ENCODE measurements at places on chromosomes 4 and X.

DNA sequence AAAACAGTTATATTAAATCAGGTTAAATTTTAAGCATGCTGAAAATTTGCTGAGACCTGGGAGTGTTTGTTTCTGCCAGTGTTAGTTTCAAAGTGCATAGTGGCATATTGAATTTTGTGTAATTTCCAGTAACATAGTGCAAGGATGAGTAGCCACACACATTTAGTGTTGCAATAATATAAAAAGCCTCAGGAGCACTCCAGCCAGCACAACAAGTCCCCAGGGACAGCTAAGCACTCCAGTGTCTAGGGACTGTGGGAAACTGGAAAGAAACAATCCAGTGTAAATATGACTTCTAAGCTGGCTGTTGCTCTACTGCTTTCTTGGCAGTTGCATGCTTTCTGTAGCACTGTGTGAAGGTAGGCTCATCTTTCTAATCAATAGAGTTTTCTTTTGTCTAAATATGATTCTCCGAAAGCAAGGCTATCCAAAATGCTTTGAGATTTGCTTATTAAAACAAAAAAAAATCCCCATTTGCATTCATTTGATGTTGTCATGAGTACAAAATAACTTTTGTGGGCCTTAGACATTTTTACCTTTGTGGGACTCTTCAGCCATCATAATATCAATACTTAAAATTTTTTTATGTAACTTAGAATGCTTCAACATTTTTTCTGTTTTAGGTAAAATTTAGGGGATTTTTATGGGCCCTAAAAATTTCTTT lies 24.2 kb upstream of the CXCL2 start:
- peak; percentile 18 for DNase-seq

GRCh38 chr4:184165291-184165690 lies 52.4 kb downstream of the ENPP6 start:
- DNase-seq = no peak

DNA sequence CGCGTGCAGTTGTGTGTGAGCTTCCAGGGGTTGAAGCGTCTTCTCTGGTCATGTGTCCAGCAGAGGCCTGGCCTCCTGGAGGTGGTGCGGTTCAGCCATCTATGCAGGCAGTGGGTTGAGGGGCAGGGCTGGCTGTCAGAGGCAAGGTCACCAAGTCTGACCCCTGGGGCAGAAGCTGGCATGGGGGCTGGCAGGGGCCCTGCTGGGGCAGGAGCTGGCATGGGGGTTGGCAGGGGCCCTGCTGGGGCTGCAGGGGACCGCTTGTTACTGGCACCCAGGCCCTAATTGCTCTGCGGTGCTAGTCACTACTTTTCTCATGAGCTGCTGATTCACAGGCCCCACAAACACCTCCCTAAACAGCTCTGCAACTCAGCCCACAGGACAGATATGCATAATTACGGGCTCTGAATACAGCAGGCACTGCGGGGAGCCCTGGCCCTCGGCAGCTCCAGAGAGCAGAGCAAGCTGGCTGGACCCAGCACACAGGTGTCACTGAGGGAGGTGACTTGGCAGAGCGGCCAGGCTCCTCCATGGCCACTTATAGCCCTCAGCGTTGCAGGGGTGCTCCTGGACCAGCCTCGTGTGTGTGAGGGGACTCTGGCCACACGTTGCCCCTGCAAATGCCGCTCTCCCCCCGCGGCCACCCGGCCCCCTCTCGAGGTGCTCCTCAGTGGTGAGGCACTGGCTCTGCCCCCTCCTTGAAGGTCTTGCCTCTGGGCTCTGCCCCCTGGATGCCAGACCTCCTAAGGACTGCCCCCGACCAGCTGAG lies 32.7 kb downstream of the CPLX1 start:
- no peak for DNase-seq

- no peak for DNase-seq
These were observed 911.3 kb upstream of the LCORL start for GRCh38 chr4:18932730-18933339.

DNA sequence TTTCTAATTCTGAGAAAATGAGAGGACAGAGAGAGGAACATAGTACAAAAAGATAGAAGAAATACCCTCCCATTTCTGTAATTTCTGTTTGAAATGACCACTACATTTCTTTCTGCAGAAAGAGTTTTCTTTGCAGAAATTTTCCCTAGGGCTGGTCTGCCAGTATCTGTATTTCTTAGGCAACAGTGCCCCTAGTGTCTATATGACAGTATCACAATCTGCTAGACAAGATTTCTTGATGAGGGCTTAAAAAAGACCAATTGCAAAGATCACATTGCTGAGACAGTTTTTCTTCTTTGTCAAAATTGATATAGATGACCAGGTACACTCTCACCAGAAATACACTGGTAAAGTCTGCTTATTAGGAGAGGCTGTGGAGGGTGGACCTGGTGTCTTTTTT lies 81.0 kb upstream of the ZDHHC15 start:
- peak; percentile 0 for DNase-seq

DNA sequence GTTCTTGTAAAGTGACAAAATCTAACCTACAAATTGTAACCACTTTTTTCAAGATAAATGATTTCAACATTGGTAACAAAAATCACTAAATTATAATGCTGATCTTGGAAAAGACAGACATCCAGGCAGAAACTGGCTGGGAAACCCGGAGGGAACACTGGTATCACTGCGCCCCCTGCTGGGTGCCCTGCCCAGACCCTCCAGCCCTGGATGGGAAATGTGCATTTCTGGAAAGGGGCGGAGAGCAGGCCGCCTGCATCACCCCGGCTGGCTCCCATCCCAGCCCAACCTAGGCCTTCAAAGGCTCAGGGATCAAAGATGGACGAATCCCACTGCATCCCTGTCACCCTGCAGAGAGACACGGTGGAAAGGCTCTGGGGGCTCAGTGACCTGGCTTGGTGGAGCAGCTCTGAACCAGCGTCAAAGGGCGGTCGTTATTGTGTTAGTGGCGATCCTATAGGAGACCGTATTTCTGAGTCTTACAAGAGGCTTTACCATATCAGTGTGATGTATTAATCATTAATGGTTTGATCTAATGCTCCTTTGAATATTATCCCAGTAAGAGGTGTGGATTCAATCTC lies 37.3 kb downstream of the ACOX3 start:
- DNase-seq = peak; percentile 46

DNA sequence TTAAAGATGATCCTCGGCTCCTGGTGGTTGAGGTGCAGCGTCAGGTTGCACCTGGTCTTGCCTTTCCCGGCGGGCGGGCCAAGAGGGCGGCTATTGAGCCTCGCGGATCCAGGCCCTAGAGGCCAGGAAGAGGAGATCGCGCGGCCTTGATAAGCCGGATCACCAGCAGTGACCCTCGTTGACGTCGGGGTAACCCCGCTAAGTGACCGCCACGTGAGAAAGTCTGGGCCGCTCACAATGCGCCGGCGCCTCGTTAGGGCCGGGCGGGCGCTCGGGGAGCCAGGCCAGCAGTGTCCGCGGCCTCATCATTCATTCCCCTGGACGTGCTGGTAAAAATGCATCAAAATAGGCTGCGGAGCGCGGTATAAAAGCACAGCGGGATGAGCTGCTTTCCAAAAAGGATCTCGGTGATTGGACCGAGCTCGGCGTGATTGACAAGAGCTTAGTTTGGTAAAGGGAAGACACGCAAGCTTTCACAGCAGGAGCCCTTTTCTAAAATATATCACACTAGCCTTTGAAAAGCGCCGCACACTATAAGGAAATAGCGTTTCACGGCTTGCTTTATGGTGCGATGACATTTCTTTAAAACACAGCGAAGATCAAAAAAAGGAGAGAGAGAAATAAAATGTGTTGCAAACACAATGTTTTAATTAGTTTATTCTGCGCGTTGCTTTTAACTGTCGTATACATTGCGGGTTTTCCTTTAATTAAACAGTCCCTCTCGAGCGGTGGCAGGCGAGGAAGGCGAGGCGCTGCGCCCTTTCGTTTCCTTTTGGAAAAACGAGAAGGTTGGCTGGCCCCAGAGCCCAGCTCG lies 15.9 kb upstream of the ZIC3 start:
- no peak for DNase-seq

DNA sequence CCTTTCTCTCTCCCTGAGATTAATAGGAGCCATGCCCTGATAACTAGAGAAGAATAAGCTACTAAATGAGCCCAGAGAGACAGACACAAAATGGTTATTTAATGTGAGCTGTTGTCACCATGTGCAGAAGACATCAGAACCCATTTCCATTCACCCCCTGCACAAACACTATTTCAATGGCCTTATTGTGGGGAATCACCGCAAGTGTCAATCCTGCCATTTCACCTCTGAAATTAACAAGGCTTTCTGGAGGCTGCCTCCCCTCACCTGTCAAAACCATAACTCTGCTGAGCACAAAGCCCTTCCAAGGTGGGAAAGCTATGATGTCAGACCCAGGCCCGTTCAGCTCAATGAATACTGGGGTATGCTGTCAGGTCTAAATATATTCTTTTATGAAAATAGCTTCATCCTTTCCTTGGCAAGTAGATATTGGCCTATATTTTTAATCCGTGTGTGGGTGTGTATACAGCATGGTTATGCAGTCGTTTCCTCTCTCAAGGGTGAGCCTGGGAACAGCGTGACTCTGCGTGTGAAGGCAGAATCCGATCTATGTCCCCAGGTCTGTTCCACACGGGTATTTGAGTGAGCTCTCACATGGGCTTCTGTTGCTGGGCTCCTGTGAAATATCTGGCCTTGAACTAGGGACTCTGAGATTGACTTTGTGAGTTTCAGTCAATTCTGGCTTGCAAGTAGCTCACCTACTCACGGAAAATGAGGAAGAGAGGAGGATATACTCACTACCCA lies 266.3 kb downstream of the FBXW7 start:
- DNase-seq = no peak

DNA sequence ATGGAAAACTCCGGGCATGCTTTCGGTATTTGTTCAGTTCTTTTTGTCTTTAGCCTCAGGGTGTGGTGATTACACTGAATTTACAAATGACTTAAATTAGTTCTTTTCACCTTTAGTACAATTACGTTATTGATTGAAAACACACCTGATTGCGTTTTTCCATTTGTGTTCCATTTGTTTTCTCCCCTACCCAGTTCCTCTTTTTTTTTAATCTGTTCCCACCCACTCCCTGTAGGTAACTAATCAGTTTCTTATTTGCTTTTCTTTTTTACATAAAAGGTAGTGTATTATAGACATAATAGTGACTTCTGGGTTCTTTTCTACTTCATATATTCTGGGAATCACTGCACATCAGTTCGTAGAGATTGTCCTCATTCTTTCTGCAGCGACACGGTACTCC lies 53.4 kb downstream of the TNIP2 start:
- DNase-seq = no peak

- no peak for DNase-seq
These were observed 136.6 kb downstream of the NEXMIF start for GRCh38 chrX:74788545-74789086.

GRCh38 chr4:588351-588849 lies 12.3 kb upstream of the TMEM271 start:
- DNase-seq = no peak

DNA sequence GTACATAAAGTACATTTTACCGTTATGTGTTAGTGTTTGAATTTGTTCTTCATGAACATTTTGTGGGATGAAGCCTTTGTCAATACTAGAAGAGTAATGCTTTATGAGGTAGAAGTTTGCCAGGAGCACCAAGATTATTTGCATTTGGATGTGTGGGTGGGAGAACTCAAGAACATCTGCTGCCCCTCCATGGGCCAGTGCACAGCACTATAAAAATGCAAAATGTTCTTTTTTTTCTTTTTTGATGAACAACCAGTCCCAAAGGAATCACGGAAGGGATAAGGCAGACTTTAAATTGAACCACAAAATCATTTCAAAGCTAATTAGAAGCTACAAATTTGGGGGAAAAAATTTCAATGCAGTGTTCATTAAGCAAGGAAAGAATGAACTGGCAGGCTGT lies 300.3 kb upstream of the NWD2 start:
- no peak for DNase-seq

DNA sequence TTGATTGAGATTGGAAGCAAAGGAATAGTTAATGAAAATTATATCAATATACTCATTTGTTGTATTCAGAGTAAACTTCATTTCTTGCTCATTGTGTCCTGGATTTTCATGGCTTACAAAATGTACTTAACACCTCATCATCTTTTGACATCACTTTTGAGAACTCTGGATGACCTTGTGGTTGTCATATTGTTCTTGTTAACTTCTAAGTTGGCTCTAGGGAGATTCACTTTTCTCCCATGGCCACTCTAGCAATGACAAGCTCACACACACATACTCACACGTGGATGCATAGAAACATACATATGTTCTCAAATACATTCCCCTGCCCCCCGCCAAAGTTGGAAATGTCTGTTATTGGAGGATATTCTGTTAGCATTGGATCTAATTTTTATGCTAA lies 15.3 kb downstream of the PHEX start:
- DNase-seq = no peak

- DNase-seq = no peak
These were observed 32.2 kb upstream of the PSAPL1 start for GRCh38 chr4:7466904-7467303.

- no peak for DNase-seq
These were observed 11.7 kb downstream of the MTTP start for GRCh38 chr4:99586322-99586721.
